ENCODE measurements at places on chromosomes 12 and 14.

- no peak for DNase-seq
Observed at GRCh38 chr14:100401031-100401692, 78.0 kb downstream of the SLC25A47 start.

GRCh38 chr12:7864601-7865150, 8.0 kb downstream of the SLC2A14 start:
- no peak for DNase-seq

GRCh38 chr12:52612431-52613383, 5.7 kb downstream of the KRT73 start:
- DNase-seq: no peak

GRCh38 chr12:18123707-18124106, 33.7 kb upstream of the RERGL start:
- no peak for DNase-seq

- no peak for DNase-seq
Observed at GRCh38 chr12:96472384-96472783, 17.0 kb upstream of the CFAP54 start.

- DNase-seq: no peak
Observed at GRCh38 chr12:61998791-61999190, 261.4 kb upstream of the USP15 start.

- DNase-seq: no peak
Observed at GRCh38 chr14:28493516-28493915, 273.1 kb upstream of the FOXG1 start.

DNA sequence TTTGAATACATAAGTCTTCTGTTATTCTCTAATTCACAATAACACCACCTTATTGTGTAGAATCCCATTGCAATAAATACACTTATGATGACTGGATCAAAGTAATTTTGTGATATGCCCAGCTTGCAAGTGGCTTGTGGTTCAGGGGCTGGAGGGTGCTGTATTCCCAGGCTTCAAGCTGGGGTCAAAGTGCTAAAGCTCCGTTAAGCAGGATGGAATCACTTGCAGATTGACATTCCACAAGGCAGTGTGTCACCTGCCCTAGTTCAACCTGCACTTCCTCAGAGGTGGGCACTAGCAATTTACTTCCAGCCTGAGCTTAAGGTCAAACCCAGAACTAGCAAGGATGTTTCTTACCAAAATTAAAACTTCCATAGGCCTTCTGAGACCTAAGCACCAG, 166.6 kb downstream of the SSPN start:
- DNase-seq: no peak

DNA sequence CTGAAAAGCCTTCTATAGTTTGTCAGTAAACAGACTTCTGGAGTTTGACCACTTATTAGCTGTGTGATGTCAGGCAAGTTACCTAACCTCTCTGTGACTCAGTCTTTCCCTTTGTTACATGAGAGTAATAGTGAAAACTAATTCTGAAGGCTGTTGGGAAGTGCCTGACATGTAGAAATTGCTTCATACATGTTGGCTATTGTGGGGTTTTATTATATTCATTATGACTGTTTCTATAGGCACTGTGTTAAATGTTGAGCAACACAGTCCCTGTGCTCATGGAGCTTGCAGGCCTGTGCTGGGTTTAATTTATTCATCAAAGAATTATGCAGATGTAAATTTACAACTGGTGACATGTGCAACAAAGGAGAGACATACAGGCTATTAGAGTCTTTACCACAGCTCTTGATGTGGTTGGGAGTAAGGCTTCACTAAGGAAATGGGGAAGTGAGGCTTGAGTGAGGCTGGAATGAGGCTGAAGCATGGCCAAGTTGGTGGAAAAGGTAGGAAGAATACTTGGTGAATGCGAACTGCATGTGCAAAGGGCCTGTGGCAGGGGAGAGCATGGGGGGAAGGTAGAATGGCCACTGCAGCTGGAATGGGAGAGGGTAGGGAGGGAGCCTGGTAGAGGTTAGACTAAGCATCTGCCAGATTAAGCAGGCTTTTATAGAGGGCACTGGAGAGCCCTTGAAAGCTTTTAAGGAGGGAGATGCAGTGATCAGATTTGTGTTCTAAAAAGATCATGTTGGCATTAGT, 236.4 kb upstream of the CRY1 start:
- no peak for DNase-seq

- DNase-seq: peak; percentile 37
Observed at GRCh38 chr12:51823875-51824565, 24.5 kb downstream of the FIGNL2 start.

GRCh38 chr14:76500011-76500410, 124.1 kb downstream of the ESRRB start:
- no peak for DNase-seq

DNA sequence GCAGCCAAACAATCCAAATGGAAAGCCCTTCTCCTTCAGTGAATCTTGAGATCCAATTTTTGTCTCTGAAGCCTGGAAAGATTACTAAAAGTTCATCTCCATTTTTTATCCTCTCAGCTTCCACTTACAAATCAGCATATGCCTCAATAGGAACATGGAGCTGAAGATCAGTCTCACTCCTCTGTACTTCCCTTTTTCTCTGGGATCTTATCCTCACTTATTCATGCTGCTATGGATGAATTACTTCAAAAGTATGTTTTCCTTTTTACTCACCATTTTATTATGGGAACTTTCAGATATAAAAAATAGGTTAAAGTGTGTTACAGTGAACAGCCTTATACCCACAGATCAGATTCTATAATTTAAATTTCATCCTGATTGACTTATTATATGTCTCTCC, 14.4 kb upstream of the NTF3 start:
- no peak for DNase-seq

DNA sequence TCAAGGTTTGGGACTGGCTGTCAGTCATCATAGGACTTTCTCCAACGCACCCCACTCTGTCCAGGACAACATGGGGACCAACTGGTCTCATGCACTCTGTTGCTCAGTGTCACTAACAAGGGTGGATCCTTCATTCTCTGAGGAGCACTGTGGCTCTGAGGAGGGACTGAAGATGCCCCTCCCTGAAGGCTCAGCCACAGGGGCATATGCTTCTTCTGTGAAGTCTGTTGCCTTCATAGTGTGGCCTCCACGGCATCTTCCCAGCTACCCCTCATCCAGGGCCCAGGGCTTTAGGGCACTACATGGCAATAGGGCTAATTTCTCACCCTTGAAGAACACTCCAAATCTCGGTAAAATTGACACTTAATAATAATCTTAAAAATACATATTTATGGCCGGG, 14.3 kb upstream of the IFI27L2 start:
- no peak for DNase-seq

- no peak for DNase-seq
Observed at GRCh38 chr14:55450987-55451386, 10.6 kb upstream of the TBPL2 start.

GRCh38 chr12:101891462-101891971, 14.1 kb downstream of the DRAM1 start:
- DNase-seq: peak; percentile 22

DNA sequence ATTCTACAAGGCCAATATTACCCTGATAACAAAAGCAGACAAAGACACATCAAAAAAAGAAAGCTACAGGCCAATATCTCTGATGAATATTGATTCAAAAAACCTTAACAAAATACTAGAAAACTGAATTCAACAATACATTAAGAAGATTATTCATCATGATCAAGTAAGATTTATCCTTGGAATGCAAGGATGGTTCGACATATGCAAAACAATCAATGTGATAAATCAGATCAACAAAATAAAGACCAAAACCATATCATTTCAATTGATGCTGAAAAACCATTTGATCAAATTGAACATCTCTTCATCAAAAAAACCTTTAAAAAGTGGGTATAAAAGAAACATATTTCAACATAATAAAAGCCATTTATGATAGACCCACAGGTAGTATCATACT, 117.3 kb downstream of the CPNE8 start:
- DNase-seq: no peak

DNA sequence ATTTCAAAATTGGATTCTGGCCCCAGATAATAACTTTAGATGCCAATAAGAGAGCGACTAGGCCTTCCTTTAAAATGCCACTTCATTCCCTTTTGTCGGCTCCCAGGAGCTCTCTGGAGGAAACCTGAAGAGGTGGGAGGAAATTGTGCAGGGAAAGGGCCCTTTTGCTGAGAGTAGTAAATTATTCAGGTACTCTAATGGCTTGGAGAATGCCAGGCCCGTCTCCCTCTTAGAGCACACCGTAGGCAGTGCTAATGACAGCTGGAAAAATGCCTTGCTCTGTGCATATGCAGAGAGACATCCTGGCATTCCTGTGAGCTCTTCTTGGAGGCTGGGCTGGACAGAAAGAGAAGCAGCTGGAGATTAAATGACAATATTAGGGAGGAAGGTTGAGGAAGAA, 115.0 kb upstream of the RPH3A start:
- DNase-seq: no peak

DNA sequence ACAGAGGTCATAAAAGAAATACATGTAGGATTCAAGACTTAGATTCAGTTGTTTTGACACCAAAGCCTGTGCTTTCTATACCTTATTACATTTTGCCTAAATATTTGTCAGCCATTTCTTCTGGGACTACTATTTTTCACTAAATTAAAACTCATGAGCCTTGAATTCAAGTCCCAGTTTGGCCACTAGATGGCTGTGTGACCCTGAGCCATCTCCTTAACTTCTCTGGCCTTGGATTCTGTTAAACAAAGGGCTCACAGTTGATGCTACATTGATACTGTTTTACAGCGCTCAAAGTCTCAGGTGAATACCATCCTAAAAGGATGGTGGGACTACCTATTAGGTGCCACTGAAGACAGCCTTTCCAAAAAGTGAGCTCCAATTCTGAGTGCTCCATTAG, 39.6 kb upstream of the CCDC198 start:
- DNase-seq: peak; percentile 8

DNA sequence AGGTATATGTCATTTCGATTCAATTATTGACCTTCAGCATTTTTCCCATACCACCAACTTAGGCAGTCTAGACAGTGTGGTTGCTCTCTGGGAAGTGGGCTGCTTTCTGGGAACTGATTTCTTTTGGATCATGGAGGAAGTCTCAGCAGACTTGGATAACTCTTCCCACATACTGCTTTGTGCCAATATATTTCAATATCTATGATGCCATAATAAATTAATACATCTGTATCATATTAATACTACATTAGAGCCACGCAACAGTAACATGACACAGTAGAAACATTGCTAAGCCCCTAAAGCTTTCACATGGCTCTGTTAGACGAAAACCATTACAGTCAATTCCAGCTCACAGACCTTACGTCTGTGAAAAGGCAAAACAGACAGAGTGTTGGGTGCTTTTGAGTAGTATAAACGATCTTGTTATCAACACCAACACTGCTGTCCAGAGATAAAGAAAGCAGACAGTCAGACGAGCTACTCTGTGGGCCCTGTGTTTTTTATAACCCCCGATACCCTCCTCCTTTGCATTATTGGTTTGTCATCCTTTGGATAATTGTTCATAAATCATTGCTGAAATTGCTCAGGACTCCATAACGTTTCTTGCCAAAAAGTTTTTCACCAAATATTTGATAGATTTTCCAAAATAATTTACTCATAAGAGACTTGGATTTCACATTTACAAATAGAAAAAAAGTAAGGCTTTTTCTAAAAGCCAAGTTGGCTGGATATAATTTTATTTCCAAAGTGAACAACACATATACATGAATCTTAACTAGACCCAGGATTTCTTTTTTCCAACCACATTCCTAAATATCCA, 439.7 kb downstream of the ADAMTS20 start:
- DNase-seq: peak; percentile 7

Measured in brain microvascular endothelial cell (primary cell).